Daoy (cell line): ENCODE measurements at places on chromosomes 1 and 21. TPM values are rescaled to one million over a fixed set of nuclear protein-coding genes. Genes with fewer than 3 reads are reported as not detected.
A peak's percentile ranks its signal among the peaks of the same experiment; 100 is the strongest.

DNA sequence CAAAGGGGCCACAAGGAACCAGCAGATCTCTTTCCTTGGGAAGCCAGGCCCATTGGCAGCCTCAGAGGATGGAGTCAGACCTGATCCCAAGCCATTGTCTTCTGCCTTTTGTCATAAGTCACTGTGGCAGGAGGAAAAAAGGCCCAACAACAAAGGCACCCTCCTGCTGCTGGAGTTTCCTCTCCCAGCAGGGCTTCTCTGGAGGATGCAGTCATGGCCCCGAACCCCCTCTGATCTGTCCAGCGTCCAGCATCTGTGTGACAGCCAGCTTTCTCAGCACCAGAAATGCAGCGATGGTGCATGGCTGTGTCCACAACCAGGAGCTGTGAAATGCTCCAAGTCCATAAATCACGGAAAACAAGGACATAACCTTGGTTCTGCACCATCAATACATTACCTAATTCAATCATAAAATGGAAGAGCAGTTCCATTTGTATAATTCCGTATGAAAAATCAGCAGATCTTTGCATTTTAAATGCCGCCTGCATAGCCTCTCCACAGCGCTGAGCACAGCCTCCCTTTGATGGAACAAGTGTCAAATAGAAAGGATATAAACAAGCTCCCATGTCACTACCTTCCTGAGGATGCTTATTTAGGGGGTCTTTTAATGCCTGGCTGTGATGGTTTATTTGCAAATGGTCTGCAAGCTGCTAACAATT is 30.6 kb downstream of the AJAP1 start:
- no peak for DNase-seq

DNA sequence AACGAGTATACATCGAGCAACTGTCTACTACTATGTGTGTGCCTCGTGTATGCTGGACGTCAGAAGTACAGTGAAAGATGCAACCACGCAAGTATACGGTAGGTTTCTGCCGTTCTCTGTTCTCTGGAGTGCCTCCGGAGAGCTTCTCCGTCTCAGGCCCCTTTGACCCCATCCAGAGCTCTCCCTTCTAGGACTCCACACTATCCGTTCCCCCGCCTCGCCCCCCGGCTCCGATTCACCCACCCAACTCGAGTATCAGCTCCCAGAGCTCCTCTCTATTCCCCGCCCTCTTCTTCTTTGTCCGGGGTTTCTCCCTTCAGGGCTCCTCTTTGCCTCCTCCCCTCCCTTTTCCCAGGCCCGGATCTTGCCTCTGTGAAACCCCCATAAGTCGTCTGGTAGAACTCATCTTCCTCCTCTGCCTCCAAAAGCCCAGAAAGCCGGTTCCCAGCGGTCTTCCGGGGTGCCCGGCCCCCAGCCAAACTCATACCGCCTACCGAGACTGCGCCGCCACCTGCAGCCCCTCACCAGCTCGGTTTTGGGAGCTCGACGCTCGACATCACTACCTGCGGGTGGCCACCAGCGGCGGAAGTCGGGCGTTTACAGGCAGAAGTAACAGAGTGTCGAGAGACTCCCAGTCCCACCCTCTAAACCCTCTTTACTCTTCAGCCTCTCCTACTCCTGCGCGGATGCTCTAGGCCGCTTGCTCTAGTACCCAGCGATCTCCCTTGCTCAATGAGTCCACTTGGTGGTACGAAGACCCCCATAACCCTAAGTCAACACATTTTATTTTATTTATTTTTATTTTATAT is at the start of gene VPS72:
VPS72 (minus strand) TSS at position 561 of the 809 bp plus-strand sequence; CDS start at position 485, 76 bp downstream.
- peak; percentile 93 for DNase-seq

DNA sequence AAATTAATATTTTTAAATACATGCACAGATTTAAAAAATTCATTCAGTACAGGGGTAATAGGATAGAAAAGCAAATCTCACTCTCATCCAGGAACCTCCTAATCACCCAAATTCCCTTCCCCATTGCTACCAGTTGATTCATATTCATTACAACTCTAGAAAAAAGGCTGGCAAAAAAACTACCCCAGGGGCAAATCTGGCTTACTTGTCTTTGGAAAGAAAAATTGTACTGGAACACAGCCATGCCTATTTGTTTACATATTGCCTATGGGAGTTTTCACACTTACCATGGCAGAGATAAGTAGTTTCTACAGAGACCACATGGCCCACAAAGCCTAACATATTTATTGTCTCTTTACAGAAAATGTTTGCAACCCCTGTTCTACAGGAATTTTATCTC is 8.9 kb upstream of the RBM34 start:
- no peak for DNase-seq

- no peak for DNase-seq
These were observed 655.2 kb downstream of the LMO4 start for GRCh38 chr1:87983841-87984240.

GRCh38 chr1:54312796-54313316 is 93.3 kb downstream of the SSBP3 start:
- peak; percentile 80 for DNase-seq

DNA sequence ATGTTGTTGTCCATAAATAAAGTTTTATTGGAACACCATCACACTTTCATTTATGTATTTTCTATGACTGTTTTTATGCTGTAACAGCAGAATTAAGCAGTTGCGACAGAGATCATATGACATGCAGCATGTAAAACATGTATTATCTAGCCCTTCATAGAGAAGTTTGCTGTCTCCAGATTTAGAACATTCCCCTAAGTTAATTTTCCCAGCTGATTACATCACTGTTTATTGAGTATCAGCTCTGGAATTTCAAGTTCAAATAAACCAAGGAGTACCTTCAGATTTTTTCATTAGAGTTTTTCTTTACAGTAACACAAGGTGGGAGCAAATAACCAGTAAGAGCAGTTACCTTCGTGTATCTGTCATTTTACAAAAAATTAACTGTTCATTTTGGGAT is 792.8 kb downstream of the USP25 start:
- DNase-seq: no peak

The KLF17 gene
- total RNA-seq: not detected in 2 replicates
